ENCODE measurements at places on chromosomes 1 and 21.

- no peak for DNase-seq
These were observed 49.6 kb upstream of the KCTD3 start for GRCh38 chr1:215517441-215517891.

GRCh38 chr1:232319072-232319471 lies 310.9 kb downstream of the SIPA1L2 start:
- DNase-seq = no peak

DNA sequence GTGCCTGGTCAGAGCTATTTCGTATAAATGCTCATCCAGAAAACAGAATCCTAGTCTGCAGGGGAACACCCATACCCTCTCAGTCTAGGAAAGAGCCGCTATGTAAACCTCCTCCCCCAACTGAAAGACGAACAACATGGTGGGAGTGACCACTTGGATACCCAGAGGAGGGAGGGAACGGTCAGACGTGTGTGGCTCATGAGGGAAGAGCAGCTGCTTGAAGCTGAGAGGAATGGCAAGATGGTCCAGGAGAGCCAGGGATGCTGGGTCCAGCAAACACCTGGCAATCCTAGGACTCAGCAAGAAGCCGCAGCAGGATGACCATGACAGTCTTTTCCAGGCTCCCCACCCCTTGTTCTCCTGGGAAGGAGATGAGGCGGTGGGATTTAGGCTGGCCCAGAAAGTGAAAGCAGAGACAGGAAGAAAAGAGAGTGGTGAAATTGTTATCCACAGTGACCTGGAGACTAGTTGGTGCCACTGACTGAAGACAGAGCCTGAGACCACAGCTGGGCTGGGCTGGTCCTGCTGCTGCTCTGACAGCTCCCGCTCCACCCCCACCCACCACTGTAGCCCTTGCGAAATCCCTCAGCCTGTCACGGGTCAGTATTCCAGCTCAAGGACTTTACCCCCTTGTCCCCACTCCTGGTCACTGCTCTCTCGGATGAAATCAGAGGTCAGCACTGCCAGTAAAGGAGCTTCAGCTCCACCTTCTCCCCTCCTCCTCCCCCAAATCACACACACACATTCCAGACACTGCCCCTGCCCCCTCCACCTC lies 3.6 kb downstream of the CERS2 start:
- DNase-seq = no peak

GRCh38 chr1:155320252-155320651 lies 442 bp upstream of the RUSC1 start:
- no peak for DNase-seq

- DNase-seq = no peak
These were observed 39.6 kb upstream of the PIGC start for GRCh38 chr1:172483448-172483847.

- DNase-seq = no peak
These were observed 576.1 kb upstream of the RGS18 start for GRCh38 chr1:191582169-191582568.

DNA sequence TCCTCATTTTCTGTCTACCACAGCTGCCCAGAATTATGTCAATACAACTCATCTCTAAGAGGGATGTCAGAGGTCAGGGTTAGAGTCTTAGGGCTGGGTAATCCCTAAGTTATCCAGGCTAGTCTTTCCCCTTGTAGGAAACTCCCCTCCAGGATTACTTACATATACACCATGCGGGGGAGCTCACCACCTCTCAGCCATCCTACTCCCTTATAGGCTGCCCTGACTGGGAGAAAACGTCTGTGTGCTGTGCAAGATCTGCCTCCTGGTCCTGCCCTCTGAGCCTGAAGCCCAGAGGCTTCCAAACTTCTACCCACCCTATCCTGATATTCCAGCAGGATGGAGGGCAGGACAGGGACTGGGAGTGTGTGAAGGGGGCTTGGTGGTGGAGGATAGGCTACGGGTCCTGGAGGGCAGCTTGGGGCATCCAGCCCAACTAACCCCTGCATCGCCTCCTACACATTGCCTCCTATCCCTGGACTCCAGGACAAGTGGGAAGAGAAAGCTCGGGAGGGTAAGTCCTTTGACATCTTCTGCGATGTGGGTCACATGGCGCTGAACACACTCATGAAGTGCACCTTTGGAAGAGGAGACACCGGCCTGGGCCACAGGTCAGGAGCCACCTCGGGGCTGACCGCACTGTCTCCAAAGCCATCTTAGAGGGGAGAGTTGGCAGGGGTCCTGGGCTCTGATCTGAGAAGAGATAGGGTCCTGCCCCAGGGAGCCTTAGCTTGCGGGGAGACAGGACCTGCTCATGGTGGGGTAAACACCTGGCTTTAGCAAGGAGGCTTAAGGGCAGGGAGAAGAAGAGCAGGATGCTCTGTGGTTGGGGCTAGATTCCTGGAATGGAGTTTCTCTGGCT lies 14.4 kb downstream of the CYP4B1 start:
- DNase-seq = no peak

DNA sequence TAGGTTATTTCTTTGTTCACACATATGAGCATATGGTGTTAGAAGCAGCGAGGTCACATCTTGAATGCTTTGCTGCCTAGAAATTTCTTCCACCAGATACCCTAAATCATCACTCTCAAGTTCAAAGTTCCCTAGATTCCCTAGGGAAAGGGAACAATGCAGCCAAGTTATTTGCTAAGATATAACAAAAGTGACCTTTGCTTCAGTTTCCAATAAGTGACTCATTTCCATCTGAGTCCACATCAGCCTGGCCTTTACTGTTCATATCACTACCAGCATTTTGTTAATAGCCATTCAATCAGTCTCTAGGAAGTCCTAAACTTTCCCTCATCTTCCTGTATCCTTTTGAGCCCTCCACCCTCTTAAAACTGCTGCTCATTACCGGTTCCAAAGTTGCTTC lies 1502.5 kb downstream of the KCNT2 start:
- no peak for DNase-seq

- no peak for DNase-seq
These were observed 189.6 kb upstream of the PTGFR start for GRCh38 chr1:78301141-78301540.

All from activated T-cell treated with anti-CD3 and anti-CD28 coated beads for 48 hours (primary cell).